ENCODE measurements at places on chromosomes 12 and 14.

DNA sequence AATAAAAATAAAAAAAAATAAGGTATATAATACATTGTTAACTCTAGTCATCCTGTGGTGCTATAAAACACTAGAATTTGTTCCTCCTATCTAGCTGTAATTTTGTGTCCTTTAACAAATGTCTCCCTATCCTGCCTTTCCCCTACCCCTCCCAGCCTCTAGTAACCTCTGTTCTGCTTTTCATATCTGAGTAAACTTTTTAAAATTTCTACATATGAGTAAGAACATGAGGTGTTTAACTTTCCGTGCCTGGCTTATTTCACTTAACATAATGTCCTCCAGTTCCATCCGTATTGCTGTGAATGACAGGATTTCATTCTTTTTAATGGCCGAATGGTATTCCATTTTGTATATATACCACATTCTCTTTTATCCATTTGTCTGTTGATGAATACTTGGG, 71.3 kb upstream of the GNG2 start:
- DNase-seq, result no peak

DNA sequence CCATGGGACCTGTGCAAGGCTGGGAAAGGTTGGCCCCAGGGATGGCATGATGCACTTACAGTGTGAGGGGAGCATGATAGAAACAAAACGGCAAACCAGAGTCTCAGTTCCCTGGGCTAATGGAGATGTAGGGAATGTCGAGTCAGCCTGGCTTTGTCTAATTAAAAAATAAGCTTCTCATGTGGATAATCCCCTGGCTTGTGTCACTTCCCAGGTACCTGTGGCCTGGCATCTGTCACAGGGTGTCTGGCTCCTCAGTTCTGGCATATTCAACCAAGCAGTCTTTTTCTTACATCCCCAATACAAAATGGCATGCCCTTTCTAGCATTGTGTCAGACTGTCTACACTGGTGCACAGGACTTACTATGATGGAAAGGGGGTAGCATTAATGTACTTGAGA, 261.4 kb downstream of the GRIN2B start:
- no peak for DNase-seq

GRCh38 chr12:64258576-64258975, 36.5 kb upstream of the KICS2 start:
- no peak for DNase-seq

GRCh38 chr14:34582117-34582680, 42.7 kb upstream of the EAPP start:
- no peak for DNase-seq

- DNase-seq, result no peak
These were observed 79.7 kb downstream of the PAPOLA start for GRCh38 chr14:96581902-96582301.

DNA sequence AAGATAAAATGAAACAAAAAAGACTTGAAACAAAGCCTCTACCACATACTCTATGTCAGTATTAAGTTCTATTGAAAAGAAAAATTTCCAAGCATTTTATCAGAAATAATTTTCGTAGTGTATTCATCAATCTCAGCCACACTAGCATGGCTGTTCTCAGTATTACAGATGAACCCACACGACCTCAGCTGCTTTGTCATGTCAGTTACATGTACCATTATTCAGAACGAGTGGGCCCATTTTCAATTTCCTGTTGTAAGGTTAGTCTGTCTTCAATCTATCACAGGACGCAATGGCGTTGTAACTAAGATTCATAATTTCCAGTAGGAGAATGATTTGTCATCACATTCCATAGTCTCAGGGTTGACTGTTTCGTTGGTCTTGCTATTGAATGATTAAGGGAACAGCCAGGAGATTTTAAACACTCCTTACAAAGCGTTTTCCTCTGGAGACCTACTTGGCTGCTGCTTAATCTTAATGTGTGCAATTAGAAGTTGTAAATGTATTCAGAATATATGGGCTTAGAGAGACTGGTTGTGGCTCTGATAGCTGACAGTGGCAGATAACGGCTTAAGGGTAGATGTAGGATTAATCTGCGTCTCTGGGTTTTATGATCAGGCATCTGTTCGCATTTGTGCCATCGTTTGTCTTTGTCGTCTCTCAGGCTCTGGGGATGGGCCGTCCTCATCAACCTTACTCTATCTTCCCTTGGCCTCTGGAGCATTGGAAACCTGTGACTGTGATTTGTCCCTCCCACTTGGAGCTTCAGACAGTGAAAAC, 65.4 kb downstream of the GLT1D1 start:
- DNase-seq, result no peak

DNA sequence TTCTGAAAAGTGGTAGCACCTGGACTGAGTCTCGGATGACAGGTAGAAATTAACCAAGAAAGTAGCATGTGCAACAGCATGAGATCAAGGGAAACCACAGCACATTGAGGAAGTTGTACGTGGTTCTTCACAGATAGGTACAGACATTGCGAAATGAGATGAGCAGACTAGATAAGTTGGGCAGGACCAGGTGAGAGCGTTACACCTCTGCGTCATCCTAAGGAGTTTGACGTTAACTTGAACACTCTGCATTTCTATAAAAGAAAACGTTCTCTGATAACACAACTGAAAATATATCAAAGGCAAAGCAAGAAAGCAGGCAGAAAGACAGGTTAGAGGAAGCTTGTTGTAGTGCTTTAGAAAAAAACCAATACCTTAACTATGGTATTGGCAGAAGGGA, 98.5 kb upstream of the RASSF8 start:
- DNase-seq, result no peak

GRCh38 chr14:104816616-104816884, 15.6 kb downstream of the ZBTB42 start:
- DNase-seq, result no peak

- no peak for DNase-seq
These were observed 37.5 kb downstream of the ZFHX2 start for GRCh38 chr14:23513818-23514643.

GRCh38 chr12:19298836-19299605, 140.3 kb upstream of the AEBP2 start:
- no peak for DNase-seq

GRCh38 chr12:53048780-53049401, 974 bp upstream of the TNS2 start:
- DNase-seq, result no peak

GRCh38 chr12:67716817-67717216, 68.3 kb downstream of the DYRK2 start:
- DNase-seq, result no peak

GRCh38 chr12:88866881-88867280, 286.6 kb upstream of the KITLG start:
- no peak for DNase-seq

DNA sequence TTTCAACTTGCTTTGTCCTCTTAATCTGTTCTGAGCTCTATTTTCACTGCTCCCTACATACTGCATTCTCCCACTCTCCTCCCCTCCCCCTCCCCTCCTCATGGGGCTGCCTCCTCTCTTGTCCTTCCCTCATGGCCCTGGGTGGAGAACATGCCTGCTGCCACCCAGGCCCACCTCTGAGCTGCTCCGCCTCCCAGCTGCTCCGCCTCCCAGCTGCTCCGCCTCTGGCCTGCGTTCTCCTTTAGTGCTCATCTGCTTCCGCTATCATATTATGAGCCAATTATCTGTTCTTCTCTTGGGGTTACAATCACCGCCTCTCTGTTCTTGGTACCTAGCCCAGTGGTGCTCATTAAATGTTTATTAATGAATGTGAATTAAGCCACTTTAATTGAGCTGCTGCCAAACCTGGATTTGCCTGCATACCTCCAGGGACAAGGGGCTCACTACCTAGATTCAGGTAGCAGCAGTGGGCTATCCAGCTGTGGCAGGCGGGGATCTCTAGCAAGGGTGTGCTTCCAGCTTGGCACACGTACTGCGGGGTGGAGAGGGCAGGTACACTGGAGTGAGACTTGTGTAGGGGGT, 32.0 kb upstream of the FAM181A start:
- DNase-seq, result no peak

DNA sequence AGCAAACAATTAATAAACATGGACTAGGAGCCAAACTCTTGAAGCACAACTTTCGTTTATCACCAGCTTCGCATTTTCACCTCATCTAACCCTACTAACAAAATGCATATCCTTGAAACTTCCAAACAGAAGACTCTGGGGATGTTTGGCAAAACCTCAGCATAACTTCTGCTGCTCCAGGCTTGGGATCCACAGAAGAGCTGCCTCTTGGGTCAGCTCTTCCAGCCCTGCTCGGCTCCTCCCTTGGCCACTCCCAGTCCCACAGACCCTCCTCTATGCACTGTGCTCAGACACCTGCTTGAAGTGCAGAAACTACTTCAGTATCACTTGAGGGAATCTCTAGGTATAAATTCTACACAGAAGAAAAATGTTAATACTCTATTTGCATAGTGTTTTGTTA, 110.0 kb upstream of the AMIGO2 start:
- no peak for DNase-seq

Data from activated T-cell treated with anti-CD3 and anti-CD28 coated beads for 1 hour (primary cell).